ENCODE measurements at places on chromosomes 3 and 15. TPM values are rescaled to one million over a fixed set of nuclear protein-coding genes. Genes with fewer than 3 reads are reported as not detected.

The ITGA11 gene
- total RNA-seq, result 0.06 TPM

The PLA2G4F gene
- total RNA-seq, result not detected

The LYZL4 gene
- total RNA-seq, result not detected

The CRABP1 gene
- 385 TPM for total RNA-seq

The SNURF gene
- 76.5 TPM for total RNA-seq

The EOMES gene
- total RNA-seq, result 0.47 TPM

The FBXL22 gene
- 0.54 TPM for total RNA-seq

The NR2F2 gene
- not detected for total RNA-seq

DNA sequence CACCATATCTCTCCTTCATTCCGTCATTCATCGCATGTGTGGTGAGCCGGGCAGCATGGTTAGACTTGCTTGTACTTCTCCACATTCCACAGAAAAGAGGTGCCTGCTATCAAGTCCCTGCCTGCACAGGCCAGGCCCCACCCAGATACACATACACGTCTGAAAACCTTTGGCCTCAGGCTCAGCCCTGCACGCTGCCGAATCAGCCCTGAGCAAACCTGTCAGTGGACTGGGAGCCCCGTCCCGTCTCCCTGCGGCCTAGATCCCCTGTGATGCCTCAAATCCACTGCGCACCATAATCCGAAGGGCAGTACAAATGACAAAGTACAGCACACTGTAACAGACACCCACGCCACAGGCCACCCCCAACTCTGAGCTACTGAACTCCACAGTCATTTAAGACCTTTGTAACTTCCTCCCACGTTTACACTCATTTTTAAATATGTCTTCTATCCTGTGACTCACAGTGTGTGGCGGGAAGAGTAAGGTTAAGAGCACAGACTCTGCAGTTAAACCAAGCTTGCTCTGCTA, 67.1 kb downstream of the MB21D2 start:
- no peak for DNase-seq
- H3K4me1 ChIP-seq, result peaks cover 8% of the 10 kb centered on the region
- H3K4me3 ChIP-seq, result no peak overlapping the region
- H3K36me3 ChIP-seq, result no peaks in the 10 kb centered on the region
- H3K27me3 ChIP-seq, result no peaks in the 10 kb centered on the region
- no peak overlapping the region for H3K27ac ChIP-seq

DNA sequence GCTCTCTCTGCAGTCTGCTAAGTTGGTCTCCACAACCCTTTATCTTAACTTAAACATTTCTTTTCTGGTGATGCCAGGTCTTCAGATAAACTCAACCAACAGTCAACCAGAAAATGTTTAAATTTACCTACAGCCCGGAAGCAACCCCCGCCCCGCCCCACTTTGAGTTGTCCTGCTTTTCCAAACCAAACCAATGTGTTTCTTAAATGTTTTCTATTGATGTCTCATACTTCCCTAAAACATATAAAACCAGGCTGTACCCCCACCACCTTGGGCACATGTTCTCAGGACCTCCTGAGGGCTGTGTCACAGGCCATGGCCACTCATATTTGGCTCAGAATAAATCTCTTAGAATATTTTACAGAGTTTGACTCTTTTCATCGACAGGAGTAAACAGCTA, 13.2 kb upstream of the GPR160 start:
- no peaks in the 10 kb centered on the region for H3K27me3 ChIP-seq
- H3K4me3 ChIP-seq, result no peak overlapping the region
- H3K36me3 ChIP-seq, result no peaks in the 10 kb centered on the region
- DNase-seq, result no peak
- H3K27ac ChIP-seq, result no peak overlapping the region

GRCh38 chr15:58147171-58147611, 9.0 kb downstream of the AQP9 start:
- H3K36me3 ChIP-seq, result no peaks in the 10 kb centered on the region
- DNase-seq, result no peak
- H3K4me3 ChIP-seq, result no peak overlapping the region
- no peak overlapping the region for H3K27ac ChIP-seq
- H3K4me1 ChIP-seq, result no peaks in the 10 kb centered on the region

DNA sequence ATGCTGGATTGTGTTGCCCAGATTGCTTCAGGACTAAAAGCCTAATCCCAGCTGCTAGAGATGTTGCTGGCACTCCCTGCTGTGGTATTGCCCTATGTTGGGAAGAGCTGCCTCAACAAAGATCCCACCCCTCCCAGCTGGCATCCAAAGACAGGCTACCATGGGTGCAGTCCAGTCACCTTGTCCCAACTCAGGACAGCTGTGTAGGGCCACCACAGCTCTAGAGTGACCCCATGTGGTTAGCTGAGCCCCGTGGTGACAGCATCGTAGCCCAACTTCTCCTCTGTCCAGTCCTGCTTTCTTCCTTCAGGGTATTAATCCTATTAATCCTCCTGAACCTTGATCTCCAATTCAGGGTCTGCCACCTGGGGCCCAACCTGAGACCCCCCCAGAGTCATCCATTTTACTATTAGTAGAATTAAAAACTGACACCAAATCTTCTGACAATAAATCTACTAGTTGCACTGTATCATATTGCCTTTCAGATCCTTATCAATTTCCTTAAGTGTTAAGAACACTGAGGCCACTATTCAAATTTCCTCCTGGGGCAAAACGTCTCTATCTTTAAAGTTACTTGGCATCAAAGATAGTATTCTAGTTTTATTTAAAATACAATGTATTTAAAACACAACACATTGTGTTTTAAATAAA, 83.5 kb downstream of the AQP9 start:
- H3K27ac ChIP-seq, result no peak overlapping the region
- peak; percentile 61 for DNase-seq
- no peaks in the 10 kb centered on the region for H3K4me1 ChIP-seq

DNA sequence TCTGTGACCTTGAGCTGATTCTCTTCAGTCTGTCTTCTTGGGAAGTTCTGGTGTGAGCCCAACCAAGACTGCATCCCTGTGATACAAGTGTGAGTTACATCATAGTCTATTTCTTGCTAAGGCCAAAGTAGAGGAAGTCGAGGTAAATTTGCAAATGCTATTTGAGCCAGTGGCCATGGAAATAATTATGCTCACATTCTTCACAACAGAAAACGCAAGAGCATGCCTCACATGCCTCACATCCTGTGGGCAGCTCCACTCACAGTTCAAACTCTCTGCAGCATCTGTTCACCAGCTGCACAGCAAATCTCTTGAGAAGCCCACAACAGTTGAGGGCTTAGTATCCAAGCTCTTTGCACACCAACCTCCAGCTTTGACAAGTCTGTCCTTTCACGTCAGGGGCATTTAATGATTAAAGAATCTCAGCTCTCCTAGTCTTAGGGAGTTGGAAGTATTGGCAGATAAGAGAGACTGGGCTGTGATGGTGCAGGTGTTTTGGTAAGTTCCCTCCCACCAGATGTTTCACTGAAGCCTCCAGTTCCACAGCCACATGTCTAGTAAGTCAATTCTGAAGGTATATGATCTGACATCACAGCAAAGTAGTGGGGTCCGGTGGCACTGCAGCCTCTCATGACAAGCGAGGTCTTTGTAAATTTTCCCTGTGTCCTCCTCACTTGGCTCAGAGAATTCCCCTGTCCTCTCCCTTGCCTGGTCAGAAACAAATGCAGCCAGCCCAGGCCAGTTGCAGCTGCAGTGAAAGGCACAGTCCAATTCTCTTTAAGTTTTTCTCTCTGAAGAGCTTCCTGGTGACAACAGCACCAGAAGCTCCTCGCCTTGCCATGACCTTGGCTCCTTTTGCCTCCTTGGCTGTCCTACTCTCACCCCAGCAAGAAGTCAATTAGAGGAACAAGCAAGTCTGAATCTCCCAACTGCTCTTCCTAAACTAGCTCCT, 166.1 kb downstream of the SSR3 start:
- H3K27me3 ChIP-seq, result no peaks in the 10 kb centered on the region
- no peaks in the 10 kb centered on the region for H3K4me1 ChIP-seq

- no peak overlapping the region for H3K27ac ChIP-seq
- no peaks in the 10 kb centered on the region for H3K36me3 ChIP-seq
- no peaks in the 10 kb centered on the region for H3K4me1 ChIP-seq
- H3K4me3 ChIP-seq, result no peak overlapping the region
Observed at GRCh38 chr15:28904003-28904402, 18.2 kb downstream of the APBA2 start.

DNA sequence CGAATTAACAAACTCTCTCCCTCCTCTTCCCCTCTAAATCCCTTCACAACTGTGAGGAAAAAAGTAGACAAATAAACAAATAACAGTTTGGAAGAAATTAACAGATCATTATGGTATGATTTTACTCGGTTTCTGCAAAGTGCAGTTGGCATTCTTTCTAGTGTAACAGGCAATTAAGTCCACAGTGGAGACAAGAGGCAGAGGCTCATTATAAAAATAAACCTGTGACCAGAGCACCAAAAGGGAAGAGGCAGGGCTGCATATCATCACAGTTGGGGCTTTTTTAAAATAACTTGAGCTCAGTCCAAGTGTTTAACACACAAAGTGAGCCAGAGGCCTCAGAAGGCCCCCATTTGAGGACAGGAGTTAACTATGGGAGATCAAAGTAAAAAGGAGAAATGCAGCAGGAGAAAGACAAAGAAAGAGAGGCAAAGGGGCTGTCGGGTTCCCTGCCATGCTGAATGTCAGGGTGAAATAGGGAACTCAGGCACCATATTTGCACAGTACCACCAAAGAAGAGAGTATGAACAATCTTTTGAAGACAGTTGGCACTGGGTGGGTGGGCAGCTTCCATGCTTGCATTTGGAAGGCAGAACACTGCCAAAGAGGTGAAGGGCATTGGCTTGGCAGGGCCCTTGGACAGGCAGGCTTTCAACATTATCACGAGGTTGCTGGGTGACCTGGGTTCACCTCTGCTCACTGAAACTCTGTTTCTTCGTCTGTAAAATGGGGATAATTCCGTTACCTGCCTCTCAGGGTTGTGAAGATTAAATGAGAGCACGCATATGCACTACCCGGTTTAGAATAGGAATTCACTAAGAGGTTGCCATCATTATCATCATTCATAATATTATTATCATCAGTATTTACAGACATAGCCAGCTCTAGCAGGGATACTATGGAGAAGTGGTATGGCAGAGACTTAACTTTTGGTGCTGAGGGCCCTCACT, 134.5 kb downstream of the MEX3B start:
- DNase-seq, result no peak
- no peak overlapping the region for H3K4me3 ChIP-seq
- H3K4me1 ChIP-seq, result no peaks in the 10 kb centered on the region
- no peaks in the 10 kb centered on the region for H3K27me3 ChIP-seq
- H3K36me3 ChIP-seq, result no peaks in the 10 kb centered on the region

- DNase-seq, result no peak
- no peak overlapping the region for H3K4me3 ChIP-seq
- no peaks in the 10 kb centered on the region for H3K27me3 ChIP-seq
- peaks cover 3% of the 10 kb centered on the region for H3K4me1 ChIP-seq
- H3K27ac ChIP-seq, result no peak overlapping the region
- H3K36me3 ChIP-seq, result no peaks in the 10 kb centered on the region
Observed at GRCh38 chr3:42095540-42095939, 4.4 kb downstream of the TRAK1 start.

GRCh38 chr15:50350621-50351020, 4.4 kb downstream of the GABPB1 start:
- no peak overlapping the region for H3K27ac ChIP-seq
- no peaks in the 10 kb centered on the region for H3K4me1 ChIP-seq
- H3K27me3 ChIP-seq, result no peaks in the 10 kb centered on the region
- no peaks in the 10 kb centered on the region for H3K36me3 ChIP-seq
- DNase-seq, result no peak

- no peaks in the 10 kb centered on the region for H3K4me1 ChIP-seq
- H3K27me3 ChIP-seq, result no peaks in the 10 kb centered on the region
- DNase-seq, result no peak
- H3K36me3 ChIP-seq, result no peaks in the 10 kb centered on the region
- H3K4me3 ChIP-seq, result no peak overlapping the region
- no peak overlapping the region for H3K27ac ChIP-seq
Observed at GRCh38 chr3:168952551-168952950, 711.0 kb downstream of the MECOM start.
